ENCODE measurements at places on chromosomes 4 and X.

- DNase-seq = no peak
Observed at GRCh38 chr4:24131954-24132673, 242.3 kb upstream of the PPARGC1A start.

GRCh38 chr4:110676241-110676640 is 53.4 kb upstream of the PITX2 start:
- peak; percentile 52 for DNase-seq

DNA sequence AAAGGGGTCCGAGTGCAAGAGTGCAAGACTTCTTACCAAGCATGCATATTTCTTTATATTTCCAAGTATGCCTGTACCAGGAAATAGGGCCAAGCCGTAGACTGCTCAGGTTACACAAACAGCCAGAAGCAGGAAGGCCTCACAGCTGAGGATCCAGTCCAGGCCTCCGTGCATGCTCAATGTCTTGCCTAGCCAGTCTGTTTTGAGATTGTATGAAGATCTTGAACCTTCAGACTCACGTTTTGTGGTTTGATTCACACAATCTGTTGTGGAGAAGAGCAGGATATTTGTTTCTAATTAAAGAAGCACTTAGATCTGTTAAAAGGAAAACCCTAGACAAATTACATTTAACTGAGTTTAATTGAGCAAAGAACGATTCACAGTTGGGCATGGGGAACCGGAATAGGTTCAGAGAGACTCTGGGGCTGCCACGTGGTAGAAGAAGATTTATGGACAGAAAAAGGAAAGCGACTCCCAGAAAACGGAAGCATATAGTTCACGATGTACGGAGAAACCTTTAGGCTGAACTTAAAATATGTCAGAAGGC is 1.2 kb downstream of the MGST2 start:
- peak; percentile 78 for DNase-seq

GRCh38 chr4:41880840-41881831 is 54.1 kb upstream of the TMEM33 start:
- no peak for DNase-seq

DNA sequence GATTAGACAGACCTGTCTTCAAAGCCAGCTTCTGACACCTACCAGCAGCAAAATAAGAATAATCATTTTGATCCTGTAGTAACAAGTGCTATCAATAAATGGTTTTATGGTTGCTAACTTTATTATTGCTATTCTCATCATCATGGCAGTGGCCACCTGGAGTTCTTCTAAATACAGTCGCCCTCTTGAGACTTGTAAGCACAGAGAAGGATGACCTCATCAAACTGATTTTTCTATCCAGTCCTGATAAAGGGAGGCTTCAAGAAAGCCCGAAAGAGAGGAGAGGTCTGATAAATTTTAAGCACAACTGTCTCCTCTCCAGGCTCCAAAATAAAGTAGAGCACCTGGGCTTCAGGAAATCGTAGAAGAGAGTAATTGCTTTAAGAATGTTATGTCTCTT is 286.4 kb downstream of the USP46 start:
- DNase-seq = no peak

- no peak for DNase-seq
Observed at GRCh38 chr4:62544428-62544827, 1344.3 kb downstream of the ADGRL3 start.

- DNase-seq = no peak
Observed at GRCh38 chr4:92618968-92619367, 315.2 kb downstream of the GRID2 start.

DNA sequence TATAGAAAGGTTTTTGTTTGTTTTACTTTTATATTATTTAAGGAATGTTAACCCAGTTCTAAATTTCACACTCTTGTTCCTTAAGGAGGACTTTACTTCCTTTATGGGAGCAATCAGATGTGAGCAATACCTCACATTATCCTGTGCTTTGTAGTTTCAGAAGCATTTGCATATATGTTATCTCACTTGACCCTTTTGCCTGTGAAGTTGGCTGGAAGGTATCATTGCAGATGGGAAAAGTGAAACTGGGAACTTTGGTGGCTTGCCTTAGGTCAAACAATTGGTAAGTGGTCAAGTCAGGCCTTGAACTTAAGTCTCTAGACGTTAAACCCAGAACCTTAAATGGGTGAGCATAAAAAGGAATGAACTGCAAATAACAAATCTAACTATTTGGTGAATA is 90.6 kb downstream of the AREG start:
- DNase-seq = no peak

DNA sequence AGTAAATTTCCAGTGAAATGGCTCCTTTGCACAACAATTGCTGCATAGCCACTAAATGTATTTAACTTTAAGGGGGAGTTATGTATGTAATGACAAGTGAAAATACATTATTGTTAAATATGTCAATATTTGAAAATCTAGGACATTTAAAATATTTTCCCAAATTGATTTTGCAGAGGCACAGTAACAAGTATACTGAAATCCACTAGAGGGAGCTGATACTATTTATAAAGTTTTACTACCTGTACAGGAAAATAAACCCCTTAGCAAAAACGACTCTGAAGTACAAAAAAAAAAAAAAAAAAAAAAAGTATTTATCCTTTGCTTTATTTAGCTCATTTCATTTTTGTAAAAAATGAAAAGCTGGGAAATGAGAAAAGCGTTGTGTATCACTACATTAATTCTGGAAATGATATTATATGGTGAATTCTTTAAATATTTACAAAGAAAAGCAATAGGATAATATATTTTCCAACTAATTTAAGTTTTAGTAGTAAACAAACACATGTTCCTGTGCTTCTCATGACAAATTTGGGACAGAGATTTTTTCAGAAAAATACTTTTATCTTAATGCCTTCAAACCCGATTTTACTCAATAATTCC is 727.7 kb downstream of the DMD start:
- no peak for DNase-seq

GRCh38 chr4:98518559-98519267 is 139.7 kb downstream of the TSPAN5 start:
- DNase-seq = no peak

DNA sequence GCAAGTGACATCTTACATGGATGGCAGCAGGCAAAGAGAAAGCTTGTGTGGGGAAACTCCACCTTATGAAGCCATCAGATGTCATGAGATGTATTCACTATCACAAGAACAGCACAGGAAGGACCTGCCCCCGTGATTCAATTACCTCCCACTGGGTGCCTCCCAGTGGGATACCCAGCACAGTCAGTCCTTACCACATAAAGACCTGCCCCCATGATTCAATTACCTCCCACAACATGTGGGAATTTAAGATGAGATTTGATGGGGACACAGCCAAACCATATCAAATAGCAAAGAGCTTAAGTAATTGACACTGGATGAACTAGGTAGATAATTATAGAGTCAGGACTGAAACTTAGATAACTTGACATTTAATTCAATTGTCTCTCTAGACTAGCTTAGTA is 85.6 kb downstream of the SLIT2 start:
- peak; percentile 66 for DNase-seq

GRCh38 chrX:10165580-10166247 is 8.9 kb downstream of the CLCN4 start:
- no peak for DNase-seq

GRCh38 chr4:187940299-187940698 is 55.3 kb upstream of the ZFP42 start:
- no peak for DNase-seq

DNA sequence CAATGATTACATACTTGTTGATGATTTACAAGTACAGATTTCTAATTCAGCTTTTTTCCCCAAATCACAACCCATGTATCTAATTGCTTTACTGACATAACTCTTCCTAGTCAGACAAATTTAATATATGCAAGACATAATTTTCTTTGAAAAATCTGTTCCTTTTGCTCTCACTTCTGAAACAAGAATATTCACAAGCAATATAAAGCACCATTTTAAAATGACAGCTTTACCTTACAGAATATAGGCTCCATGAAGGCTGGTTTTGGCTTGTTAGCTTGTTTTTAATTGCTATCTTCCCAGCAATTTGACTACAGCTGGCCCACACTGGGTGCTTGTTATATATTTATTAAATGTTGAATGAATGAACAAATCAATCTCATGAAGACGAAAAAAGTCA is 24.5 kb downstream of the GPM6A start:
- DNase-seq = no peak

DNA sequence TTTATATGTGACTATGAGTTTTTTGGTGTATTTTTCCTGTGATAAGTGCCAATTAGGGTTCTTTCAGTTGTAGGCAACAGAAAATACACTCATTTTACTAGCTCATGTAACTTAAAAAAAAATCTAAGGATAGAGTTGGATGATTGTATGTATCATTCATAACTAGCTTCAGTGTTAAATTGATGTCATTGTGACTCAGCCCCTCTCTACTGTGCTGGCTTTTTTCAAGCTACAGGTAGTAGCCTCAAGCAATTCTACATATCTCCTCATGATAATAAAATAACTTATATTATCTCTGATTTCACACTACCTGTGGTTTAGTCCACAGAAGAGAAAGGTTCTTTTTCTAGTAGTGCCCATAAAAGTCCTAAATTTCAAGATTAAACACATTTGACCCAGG is 11.9 kb downstream of the WDR17 start:
- DNase-seq = peak; percentile 6

DNA sequence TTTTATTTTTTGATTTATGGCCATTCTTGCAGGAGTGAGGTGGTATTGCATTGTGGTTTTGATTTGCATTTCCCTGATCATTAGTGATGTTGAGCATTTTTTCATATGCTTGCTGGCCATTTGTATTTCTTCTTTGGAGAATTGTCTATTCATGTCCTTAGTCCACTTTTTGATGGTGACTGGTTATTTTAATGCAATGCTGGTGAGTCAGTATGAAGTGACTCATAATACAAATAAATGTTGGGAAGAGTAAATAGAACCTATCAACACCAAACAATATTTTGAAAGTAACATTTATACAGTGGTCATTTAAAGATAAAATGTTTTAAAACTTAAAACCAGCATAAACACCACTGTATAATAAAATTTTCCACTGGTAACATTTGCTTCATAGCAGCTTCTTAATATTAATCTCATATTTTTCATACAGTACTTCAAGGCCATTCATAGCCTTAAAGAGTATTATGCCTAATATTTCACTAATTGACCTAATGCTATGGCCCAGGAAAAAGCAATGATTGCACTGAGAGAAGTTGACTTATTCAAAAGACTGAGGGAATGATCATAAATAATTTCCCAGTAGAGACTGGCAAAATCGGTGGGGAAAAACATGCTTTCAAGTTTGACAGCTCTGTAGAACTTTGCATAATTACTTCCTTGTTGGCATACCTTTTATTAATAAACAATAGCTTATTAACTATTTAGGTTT is 33.9 kb downstream of the CASK start:
- DNase-seq = peak; percentile 27

DNA sequence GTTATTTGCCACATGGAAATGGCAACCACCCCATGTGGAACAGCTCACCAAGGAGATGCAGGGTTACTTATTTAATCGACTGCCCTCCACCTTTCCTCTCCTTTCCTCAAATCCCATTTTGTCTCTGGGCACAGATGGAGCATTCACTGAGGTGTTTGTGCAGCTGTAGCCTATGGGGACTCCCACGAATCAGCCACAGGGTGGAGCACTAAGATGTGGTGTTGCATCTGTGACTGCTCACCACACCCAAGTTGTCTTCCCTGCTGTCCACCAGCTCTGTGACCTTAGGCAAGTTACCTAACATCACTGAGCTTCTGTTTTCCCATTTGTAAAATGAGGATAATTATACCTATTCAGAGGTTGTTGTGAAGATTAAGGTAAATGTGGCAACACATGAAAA is 252.4 kb upstream of the CPEB2 start:
- peak; percentile 38 for DNase-seq

GRCh38 chrX:153463556-153463955 is 6.8 kb downstream of the HAUS7 start:
- no peak for DNase-seq

- peak; percentile 29 for DNase-seq
Observed at GRCh38 chr4:17324386-17324830, 187.5 kb downstream of the QDPR start.

DNA sequence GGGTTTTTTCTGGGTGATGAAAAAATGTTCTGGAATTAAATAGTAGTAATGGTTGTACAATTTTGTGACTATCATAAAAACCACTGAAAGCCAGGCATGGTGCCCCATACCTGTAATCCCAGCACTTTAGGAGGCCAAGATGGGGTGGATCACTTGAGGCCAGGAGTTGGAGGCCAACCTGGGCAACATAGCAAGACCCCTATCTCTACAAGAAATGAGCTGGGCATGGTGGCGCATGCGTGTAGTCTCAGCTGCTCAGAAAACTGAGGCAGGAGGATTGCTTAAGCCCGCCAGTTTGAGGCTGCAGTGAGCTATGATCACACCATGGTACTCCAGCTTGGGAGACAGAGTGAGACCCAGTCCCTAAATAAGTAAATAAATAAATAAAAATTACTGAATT is 58.3 kb upstream of the TMEM131L start:
- no peak for DNase-seq

DNA sequence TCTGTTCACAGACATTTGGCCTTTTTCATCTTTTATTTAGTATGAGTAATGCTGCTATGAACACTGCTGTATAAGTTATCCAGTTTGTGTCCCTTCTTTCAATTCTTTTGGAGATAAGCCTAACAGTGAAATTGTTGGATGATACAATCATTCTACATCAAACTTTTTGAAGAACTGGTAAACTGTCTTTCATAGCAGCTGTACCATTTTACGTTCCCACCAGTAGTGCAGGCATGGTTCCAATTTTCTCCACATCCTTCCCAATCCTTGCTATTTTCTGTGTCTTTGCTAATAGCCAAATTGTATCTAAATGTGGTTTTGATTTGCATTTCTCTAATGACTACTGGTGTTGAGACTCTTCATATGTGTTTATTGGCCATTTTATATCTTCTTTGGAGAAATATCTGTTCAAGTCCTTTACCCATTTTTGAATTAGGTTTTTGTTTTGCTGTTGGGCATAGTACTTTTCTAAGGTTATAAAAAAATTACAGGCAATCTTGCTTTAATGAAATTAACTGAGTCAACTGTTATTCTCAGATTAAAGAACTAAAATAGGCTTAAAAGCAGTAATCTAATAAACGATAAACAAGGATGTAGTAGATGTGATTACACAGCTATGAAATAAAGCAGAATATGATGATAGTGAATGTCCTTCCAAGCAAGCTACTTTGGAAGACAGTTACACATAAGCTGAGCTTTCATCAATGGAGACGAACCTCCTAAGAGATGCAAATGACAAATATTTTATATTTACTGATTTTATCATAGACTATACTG is 57.2 kb downstream of the FBXW7 start:
- no peak for DNase-seq

DNA sequence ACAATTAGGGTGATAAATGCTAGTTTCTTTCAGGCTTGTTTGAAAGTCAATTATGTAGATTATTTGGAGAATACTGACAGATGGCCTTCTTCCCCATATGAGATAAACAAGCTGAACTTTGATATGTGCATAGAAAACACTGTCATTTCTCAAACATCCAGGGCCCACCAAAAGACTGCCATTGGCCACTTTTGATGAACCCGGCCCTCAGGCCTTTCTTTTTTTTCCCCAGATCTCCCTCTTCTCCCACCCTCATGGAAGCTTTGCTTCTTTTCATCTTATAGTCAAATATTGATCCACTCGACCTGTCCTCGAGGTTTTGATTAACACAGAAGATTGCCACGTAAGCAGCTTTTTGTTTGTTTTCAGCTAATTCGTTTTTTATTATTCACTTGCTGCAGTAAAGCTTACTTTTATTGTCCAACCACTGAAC is 377.4 kb downstream of the SMARCA1 start:
- no peak for DNase-seq

- DNase-seq = no peak
Observed at GRCh38 chr4:60884587-60884986, 315.5 kb upstream of the ADGRL3 start.

Measured in kidney tubule cell (primary cell).